Right lung (tissue), 10 donors: ENCODE measurements at places on chromosomes 6 and 20.
A peak's percentile ranks its signal among the peaks of the same experiment; 100 is the strongest.

DNA sequence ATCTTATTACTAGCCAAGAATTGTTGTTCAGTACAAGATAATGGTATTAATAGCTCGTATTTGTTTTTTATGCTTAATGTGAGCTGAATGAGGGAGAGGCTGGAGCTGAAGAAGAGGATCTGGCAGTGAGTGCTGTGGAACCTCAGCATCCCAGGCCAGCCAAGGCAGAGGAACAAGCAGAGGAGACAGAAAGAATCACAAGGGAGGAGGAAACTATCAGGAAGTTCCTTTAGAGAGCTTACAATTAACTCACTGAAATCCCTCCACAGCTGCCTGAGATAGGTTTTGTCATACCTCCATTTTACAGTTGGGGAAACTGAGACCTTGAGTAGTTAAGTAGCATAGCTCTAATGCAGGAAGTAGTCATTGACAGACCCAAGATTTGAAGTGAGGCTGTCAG is 39.9 kb upstream of the TULP4 start:
- DNase-seq, result no peak

DNA sequence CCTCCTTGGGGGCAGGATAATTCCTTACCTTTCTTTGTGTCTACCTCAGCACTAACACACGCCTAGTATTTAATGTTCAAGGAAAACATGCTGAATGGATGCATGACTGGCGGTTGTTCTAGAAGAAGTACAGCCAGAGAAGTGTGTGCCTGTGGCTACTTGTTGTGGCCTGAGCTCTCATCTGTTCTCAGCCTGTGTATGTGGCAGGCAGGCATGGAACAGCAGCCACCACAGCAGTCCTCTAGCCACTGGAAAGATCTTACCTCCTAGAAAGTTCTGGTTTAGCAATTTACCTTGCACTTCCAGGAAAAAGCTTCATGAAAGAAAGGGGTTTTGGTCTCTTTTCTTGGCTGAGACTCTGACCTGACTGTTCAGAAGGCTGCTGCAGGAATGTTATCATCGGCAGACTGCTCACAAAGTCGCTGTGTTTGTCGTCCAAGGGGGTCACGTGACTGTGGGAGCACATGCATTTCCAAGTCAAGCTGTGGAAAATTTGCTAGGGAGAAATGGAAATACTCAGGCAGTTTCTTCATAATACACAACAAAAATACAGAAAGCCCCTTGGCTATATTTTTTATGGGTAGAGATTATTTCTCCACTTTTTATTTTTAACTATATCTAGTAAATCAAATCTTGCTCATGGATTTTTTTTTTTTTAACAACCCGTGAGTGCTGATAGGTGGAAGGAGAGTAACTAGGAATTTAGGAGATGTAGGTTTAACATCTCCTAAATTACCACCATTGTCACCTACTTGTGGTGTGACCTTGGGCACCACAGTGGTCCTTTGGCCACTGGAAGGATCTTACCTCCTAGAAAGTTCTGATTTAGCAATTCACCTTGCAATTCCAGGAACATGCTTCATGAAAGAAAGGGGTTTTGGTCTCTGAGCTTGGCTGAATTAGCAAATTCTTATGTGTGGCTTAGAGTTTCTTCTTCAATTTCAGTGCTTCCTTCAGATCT is 110.8 kb upstream of the GPR6 start:
- peak; percentile 36 for DNase-seq

DNA sequence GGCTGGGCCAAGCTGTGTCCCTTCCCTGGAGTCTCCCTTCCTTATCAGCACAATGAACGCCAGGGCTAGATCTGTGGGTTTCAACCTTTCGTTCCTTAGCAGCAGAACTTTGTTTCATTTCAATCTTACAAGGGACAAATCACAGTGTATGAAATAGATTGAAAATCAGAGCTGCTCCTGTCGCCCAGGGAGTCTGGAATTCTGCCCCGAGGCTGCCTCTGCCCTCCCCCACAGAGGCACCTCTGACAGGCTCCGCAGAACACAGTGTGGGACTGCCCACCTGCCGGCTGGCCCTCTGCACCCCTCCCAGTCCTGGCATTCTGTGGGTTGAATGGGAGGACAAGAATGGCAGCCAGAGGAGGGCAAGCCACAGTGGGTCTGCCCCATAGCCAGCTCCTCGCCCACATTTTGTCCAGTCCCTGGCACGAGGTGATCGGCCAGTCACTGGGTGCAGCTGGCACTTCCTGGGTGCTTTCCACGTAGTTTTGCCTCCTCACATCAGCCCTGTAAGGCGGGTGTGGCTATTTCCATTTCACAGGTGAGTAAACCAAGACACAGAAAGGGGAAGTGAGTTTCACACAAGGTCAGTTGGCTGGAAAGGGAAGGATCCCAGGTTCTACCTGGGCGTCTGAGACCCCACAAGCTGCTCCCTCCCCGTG is 26.1 kb downstream of the MANBAL start:
- DNase-seq, result no peak

- DNase-seq, result no peak
Observed at GRCh38 chr6:36657942-36658544, 20.5 kb upstream of the CDKN1A start.

DNA sequence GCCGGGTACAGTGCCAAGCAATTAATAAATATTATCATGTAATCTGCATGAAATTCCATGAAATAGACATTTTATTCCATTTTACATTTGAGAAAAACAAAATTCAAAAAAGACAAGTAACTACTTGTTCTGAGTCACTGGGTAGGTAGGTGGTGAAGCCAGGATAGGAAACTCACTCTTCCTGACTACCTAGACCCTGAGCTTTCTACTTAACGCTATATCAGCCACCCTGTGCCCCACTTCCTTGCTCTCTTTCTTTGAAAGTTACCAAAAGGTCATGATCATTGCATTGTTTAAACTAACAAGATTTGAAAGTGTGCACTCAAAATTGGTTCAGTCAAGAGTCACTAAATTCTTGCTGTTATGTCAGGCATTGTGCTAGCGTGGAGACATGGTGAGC is 235.7 kb downstream of the CD83 start:
- no peak for DNase-seq

DNA sequence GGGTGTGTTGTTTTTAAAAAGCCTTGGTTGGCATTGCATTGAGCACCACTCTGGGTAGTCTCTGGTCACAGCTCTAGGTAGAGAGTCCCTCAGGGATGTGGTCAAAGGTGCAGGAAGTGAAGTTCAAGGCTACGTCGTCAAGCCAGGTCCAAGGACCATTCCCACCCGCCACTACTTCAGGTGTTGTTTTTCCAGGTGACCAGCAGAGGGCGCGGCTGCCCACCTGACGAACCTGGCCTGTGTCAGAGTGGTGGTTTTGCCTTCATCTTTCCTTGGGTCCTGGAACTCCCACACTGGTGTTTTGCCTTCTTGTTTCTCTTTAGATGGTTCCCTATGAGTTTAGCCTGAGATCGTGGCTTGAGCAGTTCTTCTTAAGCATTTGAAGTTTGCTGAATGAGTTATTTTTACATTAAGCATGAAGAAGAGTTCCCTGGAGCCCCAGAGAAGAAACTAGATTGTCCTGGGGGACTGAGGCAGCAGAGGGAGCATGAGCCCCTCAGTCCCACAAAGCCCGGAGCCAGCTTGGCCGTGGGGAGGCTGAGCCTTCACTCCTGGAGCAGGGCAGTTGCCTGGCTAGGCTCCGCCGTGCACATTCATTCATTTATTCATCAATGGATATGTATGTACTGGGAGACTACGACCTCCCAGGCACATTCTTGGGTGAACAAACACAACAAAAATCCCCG is 5.6 kb upstream of the PHACTR3 start:
- no peak for DNase-seq

DNA sequence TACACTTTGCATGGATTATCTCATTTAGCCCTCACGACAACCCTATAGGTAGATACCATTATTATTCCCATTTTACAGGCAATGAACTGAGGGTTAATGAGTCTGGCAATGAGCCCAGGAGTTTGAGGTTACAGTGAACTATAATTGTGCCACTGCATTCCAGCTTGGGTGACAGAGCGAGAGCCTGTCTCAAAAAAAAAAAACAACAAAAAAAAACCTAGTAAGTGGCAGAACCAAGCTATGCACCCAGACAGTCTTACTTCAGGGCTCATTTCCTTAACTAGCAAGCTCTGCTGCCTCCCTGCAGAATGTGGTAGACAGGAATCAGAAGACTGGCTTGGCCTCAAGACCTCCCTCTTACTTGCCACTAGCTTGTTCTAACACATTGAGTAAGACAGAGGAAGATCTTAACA is 71.9 kb upstream of the RREB1 start:
- no peak for DNase-seq

DNA sequence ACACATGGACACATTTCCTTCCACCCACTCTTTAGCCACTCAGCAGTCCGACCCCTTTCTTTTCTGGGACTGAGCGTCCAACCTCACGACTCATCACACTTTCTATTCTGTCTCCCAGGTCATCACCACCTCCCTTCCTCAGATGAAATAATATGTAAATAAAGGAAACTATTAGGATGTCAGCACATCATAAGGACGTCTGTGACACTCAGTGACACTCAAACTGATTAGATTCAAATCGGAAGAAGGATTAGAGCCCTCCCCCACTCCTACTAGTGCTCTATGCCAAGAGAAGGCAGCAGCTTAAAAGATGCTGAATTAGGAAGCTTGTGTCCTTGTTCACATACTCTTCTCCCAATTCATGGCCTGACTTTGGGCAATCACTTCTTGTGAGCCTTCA is 113.6 kb downstream of the TNFRSF21 start:
- no peak for DNase-seq

- no peak for DNase-seq
Observed at GRCh38 chr6:157727629-157728182, 95.3 kb upstream of the SNX9 start.

DNA sequence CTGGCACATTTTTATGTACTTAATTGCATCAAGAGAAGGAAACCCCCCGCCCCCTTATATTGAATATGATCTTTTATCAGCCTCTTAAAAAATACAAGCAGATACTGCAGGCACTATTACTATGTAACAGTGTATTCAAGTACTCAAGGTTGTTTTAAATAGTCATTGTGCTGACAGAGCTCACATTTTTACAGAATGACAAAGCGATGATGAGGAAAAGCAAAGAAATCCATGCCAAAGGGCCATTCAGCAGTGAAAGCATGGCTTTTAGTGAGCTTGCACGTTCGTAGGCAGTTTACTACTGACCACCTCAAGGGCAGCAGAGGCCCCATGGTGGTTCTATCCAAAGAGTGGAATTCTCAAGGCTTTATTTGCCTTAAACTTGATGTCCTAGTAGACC is 146.8 kb downstream of the RPS12 start:
- no peak for DNase-seq

GRCh38 chr6:14086701-14087100 is 30.9 kb upstream of the CD83 start:
- DNase-seq, result no peak

- no peak for DNase-seq
Observed at GRCh38 chr6:38346291-38347079, 293.2 kb downstream of the BTBD9 start.

DNA sequence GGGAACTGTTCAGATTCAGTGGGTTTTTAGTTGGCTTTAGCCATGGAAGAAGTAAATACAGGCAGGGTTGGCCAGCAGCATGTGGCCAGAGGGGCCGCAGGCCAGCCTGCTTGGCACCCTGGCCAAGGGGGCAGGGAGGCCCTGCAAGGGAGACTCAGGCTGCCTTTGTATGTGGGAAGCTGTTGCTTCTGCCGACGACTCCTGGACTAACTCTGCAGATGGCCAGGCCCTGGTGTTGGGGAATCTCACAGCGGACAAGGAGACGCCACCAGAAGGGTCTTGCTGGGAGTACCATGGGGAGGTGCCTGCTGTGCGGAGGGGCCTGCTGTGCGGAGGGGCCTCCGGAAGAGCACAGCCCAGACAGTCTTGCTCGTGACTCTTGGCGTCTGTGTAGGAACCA is 25.2 kb downstream of the PYGB start:
- no peak for DNase-seq

GRCh38 chr20:23644164-23644563 is 6.4 kb upstream of the CST3 start:
- no peak for DNase-seq

- no peak for DNase-seq
Observed at GRCh38 chr6:141467041-141467440, 665.7 kb upstream of the GJE1 start.

DNA sequence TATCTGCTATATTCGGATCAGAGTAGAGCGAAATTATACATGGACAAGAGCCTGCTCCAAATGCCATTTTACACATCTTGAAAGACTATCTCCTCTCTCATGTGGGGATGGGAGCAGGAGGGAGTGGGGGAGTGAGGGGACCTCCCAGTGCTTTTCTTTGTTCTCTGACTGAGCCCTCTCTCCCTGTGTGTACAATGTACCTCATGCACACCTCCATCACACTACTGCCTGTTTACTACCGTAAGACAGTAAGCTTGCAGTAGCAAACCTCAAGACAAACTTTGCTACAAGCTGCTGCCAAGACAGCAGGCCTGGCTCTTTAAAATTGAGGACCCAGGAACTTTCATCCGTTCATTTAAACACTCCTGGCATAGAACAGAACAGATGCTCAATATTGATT is 7.2 kb downstream of the NHSL1 start:
- no peak for DNase-seq

DNA sequence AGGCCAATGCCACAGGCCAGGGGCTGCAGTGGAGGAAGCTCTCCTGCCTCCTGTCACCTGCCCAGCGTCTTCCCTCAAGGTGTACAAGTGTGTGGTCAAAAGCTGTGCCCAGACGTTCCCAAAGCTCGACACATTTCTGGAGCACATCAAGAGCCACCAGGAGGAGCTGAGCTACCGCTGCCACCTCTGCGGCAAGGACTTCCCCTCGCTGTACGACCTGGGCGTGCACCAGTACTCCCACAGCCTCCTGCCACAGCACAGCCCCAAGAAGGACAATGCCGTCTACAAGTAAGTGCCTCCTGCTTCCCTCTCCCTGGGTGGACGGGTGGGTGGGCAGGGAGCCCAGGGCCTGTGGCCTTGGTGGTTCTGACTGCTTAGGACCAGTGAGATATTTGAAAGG is 38.2 kb downstream of the ZNF341 start:
- no peak for DNase-seq

- DNase-seq, result peak; percentile 94
Observed at GRCh38 chr6:26158076-26158580, 70.9 kb downstream of the HFE start.

- no peak for DNase-seq
Observed at GRCh38 chr6:1864496-1864895, 254.8 kb downstream of the FOXC1 start.
